ENCODE measurements at places on chromosomes 12 and 14.
A peak's percentile ranks its signal among the peaks of the same experiment; 100 is the strongest.

DNA sequence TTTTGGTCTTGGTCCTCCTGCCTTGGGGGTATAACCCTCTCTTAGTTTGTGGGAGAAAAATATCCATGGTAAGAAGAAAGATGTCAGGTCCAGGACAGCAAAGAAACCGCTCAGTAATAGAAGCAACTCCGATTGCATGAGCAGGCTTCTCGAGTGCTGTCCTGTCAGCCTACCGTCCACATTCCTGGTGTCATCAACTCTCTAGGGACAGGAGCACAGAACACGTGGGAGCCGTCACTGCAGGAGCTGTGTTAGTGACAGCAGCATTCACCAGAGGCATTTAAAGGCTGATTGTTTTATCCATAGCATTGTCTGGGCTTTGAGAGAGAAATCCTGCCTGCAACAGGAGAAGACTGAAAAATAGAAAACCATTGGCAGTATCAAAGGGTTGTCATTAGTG lies 244.2 kb downstream of the CACNA1C start:
- DNase-seq: no peak

DNA sequence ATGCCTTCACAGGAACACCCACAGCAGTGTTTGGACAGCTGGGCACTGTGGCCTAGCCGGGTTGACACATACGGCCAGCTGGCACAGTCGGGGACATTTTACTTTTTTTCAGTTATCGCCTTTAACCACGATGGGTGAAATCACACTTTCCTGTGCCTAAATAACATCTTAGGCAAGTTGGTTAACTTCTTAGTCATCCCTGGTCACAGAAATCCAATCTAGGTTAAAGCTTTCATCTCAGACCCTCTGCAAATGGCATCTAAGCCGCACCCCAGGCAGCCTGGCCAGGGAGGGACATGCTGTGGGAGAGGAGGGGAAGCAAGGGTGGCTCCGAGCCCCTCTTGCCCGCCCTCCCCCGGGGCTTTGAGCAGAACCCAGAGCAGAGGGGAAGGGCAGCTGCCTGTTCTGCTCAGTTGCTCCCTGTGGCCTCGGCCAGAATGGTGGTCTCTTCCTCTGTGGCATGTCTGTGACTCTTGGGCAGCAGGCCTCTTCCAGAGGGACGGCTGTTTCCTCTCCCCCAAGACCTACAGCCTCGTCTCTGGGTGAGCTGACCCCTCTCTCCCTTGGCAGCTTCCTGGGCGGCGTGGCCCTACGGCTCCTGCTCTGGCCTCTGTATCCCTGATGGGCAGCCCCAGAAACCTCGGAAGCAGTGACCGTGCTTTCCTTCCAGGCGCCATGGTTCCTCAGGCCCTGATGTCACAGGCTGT lies 85.4 kb upstream of the DYNC1H1 start:
- DNase-seq: no peak

- no peak for DNase-seq
Observed at GRCh38 chr14:58414845-58415244, 12.5 kb downstream of the TIMM9 start.

DNA sequence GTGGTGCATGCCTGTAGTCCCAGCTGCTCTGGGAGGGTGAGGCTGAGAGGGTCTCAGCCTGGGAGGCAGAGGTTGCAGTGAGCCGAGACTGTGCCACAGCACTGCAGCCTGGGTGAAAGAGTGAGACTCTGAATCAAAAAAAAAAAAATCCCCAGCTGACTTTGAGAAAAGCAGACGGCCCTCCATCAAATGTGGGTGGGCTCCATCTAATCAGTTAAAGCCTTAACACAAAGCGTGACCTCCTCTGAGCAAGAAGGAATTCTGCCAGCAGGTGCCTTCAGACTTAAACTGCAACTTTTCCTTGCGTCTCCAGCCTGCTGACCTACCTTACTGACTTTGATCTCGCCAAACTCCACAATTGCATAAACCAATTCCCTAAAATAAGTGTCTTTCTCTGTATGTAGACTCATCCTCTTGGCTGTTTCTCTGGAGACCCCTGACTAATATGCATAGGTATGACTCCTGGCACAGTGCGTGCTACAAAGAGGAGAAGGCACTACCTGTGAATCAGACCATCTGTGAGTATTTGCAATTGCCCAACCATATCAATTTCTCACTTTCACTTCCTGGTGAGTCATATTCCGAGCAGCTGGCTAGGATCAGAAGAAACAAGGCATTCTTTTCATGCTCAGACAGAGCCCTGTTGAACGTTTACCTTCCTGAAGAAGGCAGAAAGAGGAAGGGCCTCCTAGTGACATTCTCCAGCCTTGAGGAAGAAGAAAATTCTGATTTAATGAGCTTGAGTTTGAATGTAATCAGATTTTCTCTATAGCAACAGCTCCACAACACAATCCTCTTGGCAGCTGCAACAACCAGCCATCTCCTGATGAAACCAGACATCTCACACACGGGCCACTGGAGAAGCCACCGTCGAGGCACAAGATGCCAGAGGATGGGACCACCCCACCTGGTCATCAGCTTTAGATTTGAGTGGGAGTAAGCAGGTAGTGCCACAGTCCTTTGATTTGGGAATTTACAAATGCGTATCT lies 54.3 kb downstream of the CLMN start:
- peak; percentile 22 for DNase-seq

DNA sequence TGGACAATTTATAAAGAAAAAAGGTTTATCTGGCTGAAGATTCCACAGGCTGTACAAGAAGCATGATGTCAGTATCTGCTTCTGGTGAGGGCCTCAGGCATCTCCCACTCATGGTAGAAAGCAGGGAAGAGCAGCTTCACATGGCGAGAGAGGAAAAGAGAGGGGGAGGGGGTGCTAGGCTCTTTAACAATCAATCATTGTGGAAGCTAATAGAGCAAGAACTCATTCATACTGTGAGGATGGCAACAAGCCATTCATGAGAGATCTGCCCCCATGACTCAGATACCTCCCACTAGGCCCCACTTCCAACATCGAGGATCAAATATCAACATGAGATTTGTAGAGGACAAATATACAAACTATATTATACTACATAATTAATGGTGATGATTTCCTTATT lies 361.9 kb upstream of the FAR2 start:
- DNase-seq: no peak

DNA sequence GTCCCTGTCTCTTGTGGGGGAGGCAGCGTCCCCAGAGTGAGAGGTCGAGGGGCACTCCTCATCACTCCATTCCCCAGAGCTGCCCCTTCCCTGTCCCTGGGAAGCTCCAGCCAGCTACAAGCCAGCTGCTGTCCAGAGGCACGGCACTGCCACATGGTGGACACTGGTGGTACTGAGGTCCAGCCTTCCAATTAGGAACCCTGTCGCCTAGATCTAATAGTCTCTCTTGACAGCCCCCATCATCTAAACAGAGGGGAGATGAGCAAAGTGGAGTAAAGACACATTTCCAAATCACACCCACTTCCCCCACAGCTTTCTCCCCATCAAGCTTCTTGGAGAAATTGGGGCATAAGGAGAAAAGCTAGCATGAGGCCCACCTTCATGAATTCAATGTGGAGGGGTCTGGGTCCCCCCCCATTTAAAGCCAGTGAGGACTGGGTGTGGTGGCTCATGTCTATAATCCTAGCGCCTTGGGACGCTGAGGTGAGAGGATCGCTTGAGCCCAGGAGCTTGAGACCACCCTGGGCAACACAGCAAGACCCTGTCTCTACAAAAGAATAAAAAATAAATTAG lies 2.1 kb upstream of the INHBE start:
- DNase-seq: peak; percentile 60

DNA sequence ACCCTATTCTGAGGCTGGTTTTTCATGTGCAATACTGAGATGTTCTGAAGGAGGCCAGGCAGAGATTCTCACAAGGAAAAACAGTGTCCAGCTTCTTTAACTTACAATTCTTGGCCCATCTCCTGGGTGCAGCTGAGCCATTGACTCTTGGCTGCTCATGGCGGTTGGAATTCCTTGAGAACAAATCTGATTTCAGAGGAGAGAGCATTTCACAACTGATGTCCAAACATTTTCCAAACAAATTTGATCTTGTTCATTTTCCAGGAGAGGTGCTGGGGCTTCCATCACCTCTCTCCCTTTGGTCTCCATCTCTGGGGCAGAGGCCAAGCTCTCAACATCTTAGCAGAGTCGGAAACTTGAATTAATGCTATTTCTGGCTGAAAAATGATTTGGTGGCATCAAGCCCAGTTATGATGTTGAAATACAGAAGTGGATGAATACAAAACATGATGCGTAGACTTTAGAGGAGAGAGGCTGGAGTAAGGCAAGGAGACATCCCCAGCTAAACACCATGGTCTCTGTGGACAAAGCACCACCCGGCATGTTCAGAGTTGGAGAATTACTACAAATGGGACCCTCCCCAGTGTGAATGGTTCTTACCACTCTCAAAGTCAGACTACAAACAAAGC lies 593.0 kb downstream of the VRK1 start:
- no peak for DNase-seq

DNA sequence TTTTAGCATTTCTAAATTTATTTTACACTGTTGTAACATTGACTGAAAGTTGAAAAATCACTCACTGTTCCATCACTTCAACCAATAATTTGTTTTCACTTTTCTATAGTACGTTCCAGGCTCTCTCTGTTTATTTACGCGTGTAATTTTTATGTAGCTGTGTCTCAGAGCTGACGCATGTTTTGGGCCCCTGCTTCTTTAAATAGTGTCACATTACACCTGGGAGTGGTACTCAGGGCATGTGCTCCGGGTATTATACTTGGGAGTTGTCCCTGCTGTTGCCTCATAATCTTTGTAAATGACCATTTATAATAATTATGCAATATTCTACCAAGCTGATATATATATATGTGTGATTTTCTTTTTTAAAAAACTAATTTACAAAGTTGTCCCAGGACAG lies 132.8 kb upstream of the CPM start:
- DNase-seq: no peak

- DNase-seq: no peak
Observed at GRCh38 chr12:14846876-14847580, 3.7 kb upstream of the ART4 start.

DNA sequence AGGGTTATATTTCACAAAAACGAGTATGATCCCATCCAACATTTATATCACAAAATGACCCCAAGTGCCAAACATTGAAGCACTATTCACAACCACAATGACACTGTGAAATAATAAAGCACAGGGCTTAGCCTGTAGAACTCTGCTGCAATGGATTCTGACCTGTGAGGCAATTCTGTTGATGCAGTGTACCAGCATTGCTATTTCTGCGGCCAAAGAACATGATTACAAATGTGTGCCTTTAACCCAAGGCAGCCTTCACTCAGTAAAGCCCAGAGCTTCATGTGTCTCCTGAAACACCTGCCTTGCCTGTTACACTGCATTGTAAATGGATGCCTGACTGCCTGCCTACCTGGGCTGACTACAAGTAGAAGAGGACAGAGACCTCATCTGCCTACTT lies 158.0 kb downstream of the PPM1H start:
- DNase-seq: no peak

GRCh38 chr12:22103418-22103817 lies 57.4 kb downstream of the CMAS start:
- no peak for DNase-seq

DNA sequence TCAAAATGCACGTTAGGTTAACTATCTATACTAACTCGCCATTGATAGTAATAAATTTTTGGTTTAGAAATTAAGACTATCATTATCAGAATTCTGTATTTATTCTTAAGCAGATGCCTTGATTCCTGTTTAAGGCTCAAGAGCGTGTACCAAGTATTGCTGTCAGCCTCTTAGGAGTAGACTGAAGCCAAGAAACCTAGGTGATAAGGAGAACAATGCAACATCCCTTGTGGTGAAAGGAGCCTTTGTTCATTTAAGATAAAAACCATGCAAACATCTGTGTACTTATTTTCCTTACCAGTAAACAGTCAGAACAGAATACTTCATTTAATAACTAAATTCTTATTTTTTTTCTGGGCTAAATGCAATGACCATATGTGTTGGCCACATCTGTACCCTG lies 109.4 kb upstream of the NOVA1 start:
- DNase-seq: no peak

DNA sequence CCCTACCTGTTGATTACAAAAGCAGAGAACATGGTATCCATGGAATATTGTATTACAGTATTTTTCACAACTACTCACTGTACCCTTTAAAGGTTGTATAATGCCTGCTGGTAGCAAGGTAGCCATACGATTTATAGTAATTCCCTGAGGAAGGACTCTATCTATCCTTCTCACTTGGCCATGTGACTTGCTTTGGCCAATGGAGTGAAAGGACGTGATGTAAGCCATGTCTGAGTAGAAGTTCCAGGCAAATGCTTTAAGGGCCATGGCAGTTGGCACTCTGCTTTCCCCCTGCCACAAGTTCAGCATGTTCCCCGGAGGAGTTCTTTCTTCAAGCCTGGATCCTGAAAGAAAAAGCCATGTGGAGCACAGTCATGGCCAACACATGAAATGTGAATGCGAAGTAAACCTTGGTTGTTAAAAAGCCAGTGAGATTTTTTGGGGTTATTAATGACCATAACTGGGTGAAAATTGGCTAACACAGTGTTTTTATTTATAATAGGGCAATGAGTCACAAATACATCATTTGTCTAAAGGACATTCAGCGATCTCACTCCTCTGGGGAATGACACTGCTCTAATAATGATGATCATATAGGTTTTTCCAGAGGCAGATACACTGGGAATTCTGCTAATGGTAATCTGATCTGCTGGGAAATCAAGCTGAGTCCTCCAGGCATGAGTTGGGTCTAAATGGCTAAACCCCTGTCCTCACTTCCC lies 67.4 kb upstream of the SLC38A2 start:
- no peak for DNase-seq

DNA sequence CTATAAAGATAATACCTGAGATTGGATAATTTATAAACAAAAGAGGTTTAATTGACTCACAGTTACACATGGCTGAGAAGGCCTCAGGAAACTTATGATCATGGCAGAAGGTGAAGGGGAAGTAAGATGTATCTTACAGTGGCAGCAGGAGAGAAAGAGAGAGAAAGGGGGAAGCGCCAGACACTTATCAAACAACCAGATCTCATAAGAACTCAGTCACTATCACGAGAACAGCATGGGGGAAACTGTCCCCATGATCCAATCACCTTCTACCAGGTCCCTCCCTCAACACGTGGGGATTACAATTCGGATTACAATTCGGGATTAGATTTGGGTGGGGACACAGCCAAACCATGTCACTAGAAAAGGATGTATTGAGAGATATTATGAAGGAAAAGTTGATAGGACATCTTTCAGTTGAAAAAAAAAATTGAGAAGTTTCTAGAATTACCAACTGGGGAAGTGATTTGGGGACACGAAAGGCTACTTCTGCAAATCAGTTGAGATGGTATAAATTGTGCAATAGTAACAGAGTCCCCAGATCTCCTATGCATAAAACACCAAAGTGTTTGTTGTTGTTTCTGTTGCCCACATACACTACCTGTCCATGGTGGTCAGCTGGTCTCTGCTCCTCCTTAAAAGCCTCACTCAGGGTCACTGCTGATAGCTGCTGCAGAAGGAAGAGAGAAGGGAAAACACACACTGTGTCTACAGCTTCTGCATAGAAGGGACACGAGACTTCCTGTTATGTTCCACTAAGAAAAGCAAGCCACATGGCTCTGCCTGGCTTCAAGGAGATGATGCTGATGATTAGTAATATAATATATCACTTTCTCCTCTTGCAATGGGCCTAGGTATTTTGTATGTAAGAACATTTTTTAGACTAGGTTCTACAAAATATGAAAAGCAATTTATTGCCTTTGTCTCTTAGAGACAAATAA lies 465.5 kb downstream of the PDZRN4 start:
- DNase-seq: no peak

GRCh38 chr14:56004323-56004722 lies 113.9 kb upstream of the PELI2 start:
- DNase-seq: no peak

Measured in occipital lobe (tissue), 3 donors.